ENCODE measurements at places on chromosomes 6 and 20.

GRCh38 chr20:18032977-18033892 lies 24.5 kb downstream of the OVOL2 start:
- DNase-seq = no peak

GRCh38 chr6:74889635-74890034 lies 316.2 kb downstream of the COL12A1 start:
- DNase-seq = no peak

DNA sequence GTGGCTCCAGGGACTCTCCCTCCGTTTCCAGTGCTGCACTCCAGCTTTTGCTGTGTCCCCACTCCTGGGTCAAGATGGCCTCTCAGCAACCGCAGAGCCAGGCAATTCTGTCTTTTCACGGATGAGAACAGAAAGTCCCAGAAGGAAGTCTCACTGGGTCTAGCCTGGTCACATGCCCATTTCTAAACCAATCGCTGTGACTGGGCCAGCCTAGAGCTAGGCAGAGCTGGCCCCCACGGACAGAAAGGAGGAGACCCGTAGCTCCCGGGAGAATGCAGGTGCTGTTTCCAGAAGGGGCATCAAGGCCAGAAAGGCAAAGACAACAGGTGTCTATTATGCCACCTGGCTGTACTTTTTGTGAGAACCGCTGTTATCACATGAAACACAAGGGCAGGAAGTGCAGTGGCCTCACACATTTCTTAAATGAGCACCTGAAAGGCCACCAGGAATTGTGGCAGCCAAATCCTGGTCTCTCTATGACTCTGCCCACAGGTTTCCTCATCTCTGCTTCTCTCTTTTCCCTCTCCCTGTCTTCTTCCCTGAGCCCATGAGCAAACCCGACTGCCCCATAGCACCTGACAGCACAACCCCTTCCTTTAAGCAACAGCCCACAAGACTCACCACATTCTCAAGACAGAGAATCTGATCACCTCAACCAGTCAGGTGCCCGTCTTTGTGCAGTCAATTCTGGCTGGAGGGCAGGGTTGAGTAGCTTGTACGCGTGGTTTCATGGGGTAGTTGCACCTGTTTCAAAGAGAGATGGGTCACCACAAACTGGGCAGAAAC lies 37.1 kb upstream of the B4GALT5 start:
- no peak for DNase-seq

- no peak for DNase-seq
Observed at GRCh38 chr6:33732817-33733708, 13.6 kb downstream of the IP6K3 start.

GRCh38 chr6:165660857-165661663 lies 2.0 kb downstream of the PDE10A start:
- peak; percentile 26 for DNase-seq

DNA sequence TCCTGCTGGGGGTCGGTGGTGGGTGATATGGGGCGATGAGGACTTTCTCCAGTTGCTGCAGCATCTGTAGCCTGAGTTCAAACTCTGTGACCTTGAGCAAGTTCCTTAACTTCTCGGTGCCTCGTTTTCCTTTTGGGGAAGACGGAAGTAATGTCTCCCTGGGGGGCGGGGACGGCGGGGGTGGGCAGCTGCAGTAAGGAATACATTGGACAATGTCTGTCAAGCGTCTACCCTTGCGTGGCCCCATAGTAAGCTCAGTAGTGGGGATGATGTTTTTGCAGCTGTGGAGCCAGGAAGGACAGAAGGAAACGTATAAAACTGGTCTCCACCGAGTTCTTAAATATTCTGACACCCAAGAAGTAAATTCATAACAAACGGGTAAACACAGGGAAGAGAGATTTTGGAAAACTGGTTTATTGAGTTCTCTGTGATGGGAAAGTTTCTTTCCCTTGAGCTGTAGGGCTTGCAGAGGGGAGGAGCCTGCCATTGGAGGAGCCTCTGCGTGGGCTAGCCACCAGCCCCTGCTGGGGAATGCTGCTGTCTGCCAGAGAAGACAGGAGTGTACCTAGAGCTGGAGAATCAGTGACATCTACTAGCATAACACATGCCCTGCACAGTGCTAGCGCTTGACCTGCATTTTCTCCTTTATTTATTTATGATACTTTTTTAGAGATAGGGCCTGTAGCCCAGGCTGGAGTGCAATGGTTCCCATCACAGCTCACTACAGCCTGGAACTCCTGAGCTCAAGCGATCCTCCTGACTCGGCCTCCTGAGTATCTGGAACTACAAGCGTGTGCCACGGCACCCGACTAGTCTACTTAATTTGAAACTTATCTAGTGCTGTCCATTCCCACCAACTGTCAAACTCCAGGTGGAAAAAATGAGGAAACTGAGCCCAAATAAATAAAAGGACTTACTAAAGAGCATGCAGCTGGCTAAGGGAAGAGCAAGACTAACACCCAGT lies 1.2 kb upstream of the ACSS1 start:
- DNase-seq = no peak

GRCh38 chr6:73006146-73006545 lies 219.2 kb downstream of the KHDC1L start:
- no peak for DNase-seq

DNA sequence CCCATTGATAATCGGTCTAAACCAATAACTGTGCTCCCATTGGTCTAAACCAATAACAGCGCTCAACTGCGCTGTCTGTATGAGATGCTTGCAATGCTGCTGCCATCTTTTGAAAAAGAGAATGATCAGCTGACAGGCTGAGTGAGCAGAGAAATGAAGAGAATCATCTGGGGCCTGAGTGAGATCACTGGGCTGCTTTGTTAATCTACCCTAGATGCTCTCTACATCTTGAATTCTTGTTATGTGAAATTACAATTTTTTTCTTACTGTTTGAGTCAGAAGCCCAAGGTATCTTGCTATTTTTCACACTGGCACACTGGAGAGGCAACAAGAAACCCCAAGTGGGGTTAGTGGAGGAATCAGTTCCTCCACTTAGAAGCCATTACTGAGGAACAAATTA lies 91.5 kb upstream of the GCM1 start:
- no peak for DNase-seq

GRCh38 chr6:169959136-169960002 lies 207.9 kb downstream of the ERMARD start:
- peak; percentile 92 for DNase-seq

DNA sequence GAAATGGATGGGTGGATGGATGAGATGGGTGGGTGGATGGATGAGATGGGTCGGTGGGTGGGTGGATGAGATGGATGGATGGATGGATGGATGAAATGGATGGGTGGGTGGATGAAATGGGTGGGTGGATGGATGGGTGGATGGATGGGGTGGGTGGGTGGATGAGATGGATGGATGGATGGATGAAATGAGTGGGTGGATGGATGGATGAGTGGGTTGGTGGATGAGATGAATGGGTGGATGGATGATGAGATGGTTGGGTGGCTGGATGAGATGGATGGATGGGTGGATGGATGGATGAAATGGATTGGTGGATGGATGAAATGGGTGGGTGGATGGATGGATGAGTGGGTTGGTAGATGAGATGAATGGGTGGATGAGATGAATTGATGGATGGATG lies 35.7 kb downstream of the THBS2 start:
- DNase-seq = no peak

GRCh38 chr6:116476002-116476678 lies 15.0 kb downstream of the CALHM6 start:
- peak; percentile 89 for DNase-seq

DNA sequence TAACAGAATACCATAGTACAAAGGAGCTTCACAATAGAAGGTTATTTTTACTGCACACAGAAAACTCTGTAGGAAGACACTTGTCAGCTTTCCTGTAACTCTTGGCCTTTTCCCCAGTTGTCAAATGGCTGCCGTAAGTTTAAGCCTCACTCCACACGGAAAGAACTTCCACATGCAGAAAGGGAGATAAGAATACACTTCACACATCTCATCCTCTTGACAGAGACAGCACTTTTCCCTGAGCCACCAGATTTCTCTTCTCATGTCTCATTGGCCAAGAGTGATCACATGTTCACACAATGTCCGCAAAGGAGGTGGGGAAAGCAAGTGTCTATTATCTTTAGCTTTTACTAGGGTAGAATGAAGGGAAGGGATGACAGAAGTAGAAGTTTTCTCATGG lies 540.7 kb downstream of the HAO1 start:
- peak; percentile 1 for DNase-seq

DNA sequence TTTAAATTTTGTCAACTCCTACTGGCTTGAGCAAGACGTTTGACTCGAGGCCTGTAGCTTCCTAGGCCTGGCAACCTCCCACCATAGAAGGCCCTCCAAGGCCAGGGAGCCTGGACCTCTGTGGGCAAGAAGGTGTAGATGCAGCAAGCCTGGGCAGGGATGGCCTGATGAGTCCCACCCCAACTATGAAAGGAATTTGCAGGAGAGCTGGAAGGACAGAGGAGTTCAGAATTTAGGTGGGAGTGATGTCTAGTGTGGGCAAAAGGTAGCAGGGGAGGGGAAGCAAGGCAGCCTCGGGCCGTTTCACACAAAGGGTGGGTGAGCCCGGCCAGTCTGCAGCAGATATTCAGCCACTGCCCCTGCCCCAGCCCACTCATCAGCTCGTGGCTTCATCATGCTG lies 245.2 kb downstream of the CDH26 start:
- no peak for DNase-seq

GRCh38 chr6:51959744-51960383 lies 127.5 kb downstream of the PKHD1 start:
- DNase-seq = peak; percentile 71

GRCh38 chr6:128343706-128344105 lies 176.7 kb downstream of the PTPRK start:
- no peak for DNase-seq

- DNase-seq = no peak
Observed at GRCh38 chr6:125149256-125150144, 4.1 kb upstream of the TPD52L1 start.

GRCh38 chr6:26475823-26476729 lies 18.3 kb downstream of the BTN2A1 start:
- DNase-seq = no peak

DNA sequence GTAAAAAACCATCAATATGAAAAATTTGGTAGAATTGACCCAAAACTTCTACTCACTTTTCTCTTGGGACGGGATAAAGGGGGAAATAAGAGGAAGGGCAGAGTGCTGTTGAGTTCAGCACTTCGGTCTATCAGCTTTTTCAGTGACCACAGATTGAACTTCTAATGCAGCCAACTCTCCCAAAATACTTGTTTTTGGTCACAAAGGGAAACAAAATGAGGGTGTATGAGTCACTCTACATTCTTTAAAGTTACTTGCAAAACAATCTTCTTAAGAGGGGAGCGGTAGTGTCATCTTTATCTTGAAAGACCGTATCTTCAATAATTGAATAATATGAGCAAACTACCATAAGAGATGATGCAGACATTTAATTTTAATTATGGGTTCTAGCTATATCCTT lies 661.3 kb downstream of the CD109 start:
- DNase-seq = no peak

DNA sequence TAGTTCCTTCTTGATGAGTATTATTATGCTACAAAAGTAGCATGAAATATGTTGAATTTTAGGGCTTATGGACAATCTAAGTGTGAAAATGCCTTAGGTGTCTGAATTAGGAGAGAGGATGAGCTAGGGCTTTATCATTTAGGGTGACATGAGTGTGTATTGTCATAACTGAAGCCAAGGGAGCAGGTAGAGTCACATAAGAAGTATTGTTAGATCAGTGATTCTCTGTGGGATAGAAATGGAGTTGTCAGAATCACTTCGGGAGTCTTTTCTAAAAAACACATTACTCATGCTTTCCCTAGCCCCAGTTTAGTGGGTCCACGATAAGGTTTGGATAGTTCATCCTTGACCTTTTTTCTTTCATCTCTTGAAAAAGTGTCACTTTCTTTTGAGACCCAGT lies 16.4 kb downstream of the ZFAND3 start:
- DNase-seq = no peak

GRCh38 chr20:36745927-36746659 lies at the start of gene NDRG3:
NDRG3 (minus strand) TSS chr20:36746090; CDS start chr20:36721735, 24,355 bp downstream.
- DNase-seq = peak; percentile 96

GRCh38 chr6:136599329-136600011 lies 49.2 kb upstream of the MAP7 start:
- no peak for DNase-seq

DNA sequence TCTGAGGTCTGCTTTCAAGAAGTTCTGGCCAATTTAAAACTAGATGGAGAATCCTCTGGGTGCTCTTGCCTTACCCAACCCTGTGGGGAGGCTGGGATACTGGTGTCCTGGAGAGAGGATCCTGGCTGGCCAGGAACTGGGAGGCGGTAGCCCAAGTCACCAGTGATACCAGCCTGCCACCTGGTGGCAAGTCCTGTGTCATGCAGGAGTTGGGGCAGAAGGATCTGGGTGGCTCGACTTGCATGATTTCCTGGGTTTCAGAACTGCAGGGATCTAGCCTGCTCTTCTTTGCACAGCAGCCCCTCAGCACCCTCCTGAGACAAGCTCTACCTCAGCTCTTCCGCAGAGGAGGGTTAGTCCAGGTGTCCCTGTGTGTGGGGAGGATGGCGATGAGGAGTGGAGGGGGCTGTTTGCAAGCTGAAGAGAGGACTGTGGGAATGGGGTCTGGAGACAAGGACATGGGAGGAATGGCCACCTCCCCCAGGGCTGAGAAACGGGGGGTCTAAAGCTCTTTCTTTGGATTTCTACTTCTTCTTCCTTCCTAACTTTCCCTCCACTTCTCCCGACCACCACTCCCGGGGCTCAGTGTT lies 4.2 kb downstream of the KCNK17 start:
- DNase-seq = peak; percentile 61

DNA sequence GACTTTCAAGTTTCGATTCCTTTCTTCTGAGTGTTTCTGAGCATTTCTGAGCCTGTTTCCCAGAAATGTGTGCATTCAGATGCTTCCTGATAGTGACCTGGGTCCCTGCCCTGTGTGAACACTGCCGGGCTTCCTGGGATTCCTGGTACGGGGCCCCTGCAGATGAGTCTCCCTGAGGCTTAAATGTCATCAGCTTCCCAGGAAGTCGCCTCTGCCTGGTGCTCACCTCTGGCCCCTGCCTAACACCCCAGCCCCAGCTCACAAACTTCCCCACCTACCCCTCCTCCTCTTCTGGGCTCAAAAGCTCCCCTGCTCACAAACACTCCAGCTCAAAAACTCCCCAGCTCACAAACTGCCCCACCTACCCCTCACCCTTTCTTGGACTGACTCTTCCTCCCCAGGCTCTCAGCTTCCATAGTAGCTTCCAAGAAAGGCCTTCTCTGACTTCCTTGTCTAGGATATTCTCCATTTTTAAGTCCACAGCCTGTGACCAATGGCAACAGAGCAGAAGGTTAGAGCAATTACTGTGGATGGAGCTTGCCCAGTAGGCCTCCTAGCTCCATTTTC lies 42.0 kb downstream of the TGM2 start:
- no peak for DNase-seq

GRCh38 chr20:19737025-19737424 lies 21.0 kb upstream of the RIN2 start:
- DNase-seq = no peak

GRCh38 chr6:113857556-113858479 lies 673 bp downstream of the MARCKS start:
- DNase-seq = peak; percentile 48

All from common myeloid progenitor, CD34-positive (primary cell).